ENCODE measurements at places on chromosomes 5 and 9. TPM values are rescaled to one million over a fixed set of nuclear protein-coding genes. Genes with fewer than 3 reads are reported as not detected.

The AMBP gene
- not detected for total RNA-seq

The TMOD1 gene
- 0.88 TPM for total RNA-seq

The SLC28A3 gene
- 0.09 TPM for total RNA-seq

The INSL4 gene
- not detected for total RNA-seq

The RORB gene
- total RNA-seq, result 0.33 TPM

The TICAM2 gene
- 1.6 TPM for total RNA-seq

All from activated CD8-positive, alpha-beta memory T cell treated with anti-CD3 and anti-CD28 coated beads, Interleukin-2, amount 10 ng/mL, durations not matched to agents 7 days and 5 days (primary cell).